ENCODE measurements at places on chromosomes 4 and X.

DNA sequence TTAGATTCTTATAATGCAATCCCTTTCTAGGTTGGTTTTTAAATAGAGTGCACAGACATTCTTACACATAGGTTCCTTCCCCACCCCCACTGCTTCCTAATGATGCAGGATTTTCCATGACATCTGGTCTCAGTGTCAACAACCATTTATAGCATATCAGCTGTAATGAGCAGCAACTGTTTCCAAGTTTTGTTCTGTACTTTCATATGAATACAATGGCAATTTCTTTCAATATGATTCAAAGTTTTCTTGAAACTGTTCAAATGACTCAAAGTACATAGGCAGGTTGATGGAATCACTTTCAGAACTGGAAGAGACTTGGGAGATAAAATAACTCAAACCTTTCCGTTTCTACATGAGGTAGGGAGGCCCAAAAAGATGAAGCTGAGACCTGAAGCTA, 220.7 kb downstream of the CAMK2D start:
- DNase-seq: no peak

- DNase-seq: no peak
These were observed 28.7 kb downstream of the NLRP2B start for GRCh38 chrX:57651169-57651919.

- DNase-seq: no peak
These were observed 258.2 kb upstream of the JADE1 start for GRCh38 chr4:128551280-128551679.

GRCh38 chr4:118076958-118077766, 42.9 kb downstream of the NDST3 start:
- DNase-seq: peak; percentile 43

DNA sequence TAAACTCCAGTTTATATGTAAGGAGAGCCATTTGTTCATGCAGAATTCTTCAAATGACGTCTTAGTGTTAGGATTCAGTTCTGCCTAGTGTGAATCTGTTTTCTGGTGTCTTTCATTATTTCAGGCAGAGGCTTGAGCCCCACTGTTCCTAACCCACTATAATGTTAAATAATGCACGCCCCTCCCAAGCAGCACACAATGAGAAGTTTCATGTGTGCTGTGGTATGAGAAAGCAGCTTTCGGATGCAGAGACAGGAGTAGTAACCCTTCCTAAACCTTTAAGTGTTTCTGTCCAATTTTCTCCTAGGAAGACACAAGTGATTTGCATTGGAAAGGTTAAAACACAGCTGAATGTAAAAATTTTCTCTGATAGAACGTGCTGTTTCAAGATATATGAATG, 54.5 kb downstream of the TRIM2 start:
- DNase-seq: no peak

DNA sequence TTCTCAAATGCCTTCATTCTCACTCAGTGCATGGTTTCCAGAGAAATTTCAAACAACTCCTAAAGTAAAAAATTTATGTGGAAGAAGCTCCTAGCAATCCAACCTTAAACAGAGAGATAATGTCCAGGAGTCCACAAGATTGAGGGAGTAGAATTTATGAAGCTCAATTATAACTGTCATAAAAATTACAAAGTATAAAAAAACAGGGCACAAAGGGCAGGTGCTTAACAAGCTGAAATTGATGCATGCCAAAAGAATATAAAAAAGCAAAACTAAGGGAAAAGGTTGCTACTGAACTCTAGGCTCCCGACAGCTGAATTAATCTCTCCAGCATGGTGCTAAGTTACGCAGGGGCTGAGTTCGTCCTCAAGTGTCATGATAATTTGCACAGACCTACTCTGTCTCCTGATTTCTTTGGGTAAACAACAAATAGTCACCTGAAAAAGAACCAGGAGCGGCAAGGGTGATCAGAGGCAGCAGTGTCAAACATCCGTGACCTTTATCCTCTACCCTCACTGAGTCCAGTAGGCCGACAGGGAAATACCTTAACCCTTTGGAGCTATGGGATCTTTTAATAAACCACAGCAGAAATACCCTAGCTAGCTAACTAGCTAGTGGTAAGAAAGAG, 47.2 kb upstream of the RELL1 start:
- DNase-seq: no peak

GRCh38 chrX:153623310-153624029, 23.5 kb upstream of the DUSP9 start:
- DNase-seq: no peak
